Right renal pelvis (tissue), 4 donors: ENCODE measurements at places on chromosomes 12 and 14.
A peak's percentile ranks its signal among the peaks of the same experiment; 100 is the strongest.

DNA sequence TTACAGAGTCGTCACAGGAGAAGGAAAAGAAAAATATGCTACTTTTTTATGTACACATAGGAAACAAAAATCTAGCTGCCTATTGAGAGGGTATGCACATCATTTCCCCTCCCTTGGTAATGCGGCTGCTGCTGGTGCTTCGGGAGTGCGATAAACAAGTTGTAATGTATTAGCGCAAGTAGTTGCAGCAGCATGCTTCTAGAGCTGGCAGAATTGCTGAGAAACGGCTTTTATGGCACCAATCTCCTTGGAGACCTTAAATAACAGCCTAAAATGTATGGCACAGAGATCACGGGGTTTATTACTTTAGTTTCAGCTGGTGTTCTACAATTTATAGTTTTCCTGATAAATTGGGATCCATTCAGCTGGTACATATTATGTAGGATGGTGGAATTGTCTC, 447.6 kb upstream of the TMPO start:
- DNase-seq: no peak

DNA sequence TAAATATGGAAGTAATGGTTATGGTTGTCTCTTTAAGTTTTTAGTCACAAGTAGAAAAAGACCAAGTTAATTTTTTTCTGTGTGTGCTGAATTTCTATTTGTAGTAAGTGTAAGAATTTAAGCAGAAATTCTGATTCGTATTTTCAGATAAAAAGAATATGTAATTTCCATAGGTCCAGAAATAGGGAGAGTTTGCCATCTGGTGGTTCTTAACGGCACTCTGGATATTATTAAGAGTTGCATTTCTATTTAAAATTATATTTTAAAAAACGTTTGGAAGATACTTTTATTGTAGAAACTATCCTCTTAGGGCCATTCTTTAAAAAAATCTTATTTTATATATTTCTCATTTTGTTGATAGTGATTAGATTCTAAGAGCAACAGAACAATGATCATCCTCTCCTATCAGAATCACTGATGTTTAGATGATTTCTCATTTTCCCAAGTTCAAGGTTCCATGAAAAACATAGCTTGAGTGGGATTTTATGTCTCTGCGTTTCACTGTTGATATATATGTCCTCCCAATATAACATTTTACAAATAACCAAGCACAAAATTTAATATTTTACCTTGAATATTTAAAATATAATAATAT, 88.3 kb downstream of the LRRK2 start:
- DNase-seq: peak; percentile 6

- no peak for DNase-seq
Measured at GRCh38 chr14:58061581-58061980, 90.4 kb downstream of the ARMH4 start.

- no peak for DNase-seq
Measured at GRCh38 chr14:68235011-68235410, 415.4 kb downstream of the RAD51B start.

- no peak for DNase-seq
Measured at GRCh38 chr12:70247653-70248199, 4.5 kb downstream of the CNOT2 start.

- DNase-seq: no peak
Measured at GRCh38 chr12:67357376-67358125, 88.4 kb downstream of the CAND1 start.

DNA sequence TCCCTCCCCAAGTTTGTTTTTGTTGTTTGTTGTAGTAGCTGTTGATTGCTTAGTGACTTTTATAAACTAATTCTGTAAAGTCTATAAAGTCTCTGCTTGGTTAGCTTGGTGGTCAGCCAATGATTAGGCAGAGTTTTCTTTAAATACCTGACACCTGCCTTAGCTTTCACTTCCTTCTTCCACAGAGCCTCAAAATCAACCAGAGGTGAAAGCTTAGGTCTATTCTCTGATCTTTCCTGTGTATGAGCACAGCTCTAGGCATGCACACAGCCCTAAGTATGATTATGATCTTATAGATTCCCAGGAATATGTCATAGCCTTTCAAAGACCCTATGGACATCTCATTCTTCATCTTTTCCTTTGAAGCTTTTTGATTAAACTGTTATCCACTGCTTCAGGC, 514.7 kb downstream of the AACS start:
- no peak for DNase-seq

DNA sequence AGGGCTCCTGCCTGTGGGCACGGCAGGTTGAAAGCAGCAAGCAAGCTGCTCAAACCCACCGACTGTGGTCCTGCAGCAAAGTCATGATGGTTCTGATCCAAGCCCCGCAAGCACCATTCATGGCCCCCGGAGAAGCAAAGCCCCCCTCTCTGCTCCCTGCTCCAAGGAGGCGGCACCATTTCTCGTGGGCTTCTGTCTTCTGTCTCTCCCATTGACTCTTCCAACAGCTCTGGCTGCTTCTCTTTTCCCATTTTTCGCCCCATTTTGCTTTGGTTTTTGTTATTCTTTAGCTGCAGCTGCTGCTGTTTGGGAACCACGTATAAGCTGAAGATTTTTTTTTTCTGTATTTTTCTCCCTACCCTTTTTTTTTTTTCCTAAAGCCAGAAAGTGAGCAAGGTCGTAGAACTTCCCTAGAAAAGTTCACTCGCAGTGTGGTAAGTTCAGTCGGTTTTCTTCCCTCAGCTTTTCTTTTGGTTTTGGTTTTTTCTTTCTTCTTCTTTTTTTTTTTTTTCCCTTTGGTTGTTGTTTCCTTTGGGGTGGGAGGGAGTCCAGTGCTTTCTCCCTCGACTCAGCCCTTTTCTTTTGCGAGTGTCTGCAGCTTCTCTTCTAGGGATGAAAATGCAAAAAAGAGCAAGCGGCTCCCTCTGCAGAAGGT, 354.1 kb downstream of the DPF3 start:
- no peak for DNase-seq

- DNase-seq: no peak
Measured at GRCh38 chr14:65637780-65638179, 225.2 kb downstream of the FUT8 start.

DNA sequence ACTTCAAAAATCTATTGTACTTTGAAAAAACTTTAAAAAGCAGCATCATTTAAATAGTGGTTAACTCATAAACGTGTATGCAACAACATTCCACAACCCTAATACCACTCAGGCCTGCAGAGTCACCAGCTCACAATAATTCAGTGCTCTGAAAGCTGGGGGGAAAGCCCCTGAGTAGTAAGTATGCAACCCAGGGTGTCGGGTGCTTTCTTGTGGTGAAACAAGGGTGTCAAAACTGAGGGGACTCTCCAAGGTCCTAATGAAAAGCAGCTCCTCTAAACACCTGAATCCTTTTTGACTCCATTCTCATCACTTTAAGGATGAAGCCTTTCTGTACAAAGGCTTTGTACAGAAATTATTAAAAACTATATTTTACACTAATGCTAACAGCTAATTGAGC, 33.7 kb downstream of the FGFR1OP2 start:
- DNase-seq: no peak

DNA sequence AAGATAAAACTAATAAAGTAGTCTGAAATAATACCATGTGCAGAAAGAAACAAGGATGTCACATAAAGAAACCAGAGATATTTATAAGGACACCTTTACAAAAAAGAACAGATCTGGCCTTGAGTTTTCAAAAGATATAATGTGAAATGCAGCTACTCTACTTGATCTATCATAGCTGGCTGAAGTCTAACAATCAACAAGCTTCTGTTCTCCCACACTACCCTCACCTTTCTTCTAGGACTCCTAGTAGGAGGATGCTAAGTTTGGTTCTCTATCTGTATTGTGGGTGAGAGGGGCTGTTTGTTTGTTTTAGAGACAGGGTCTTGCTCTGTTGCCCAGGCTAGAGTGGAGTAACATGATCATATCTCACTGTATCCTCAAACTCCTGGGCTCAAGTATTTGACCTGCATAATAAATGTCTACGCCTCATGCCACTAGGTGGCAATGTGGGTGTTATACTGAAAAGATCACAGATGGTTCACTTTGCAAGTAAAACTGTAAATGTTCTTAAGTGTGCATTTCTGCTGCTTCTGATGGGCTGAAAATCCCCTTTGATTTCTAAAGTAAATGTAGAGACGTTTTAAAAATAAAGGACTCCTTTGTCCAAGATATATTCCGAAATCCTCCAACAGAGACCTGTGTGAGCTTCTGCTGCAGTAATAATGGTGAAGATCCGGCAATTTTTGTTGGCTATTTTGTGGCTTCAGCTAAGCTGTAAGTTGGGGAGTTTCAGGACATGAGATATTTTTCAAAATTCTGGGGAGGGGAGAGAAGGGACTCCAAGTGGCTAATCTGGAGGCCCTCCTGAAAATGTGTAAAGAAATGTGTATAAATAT, 269.3 kb downstream of the DAD1 start:
- DNase-seq: peak; percentile 47

- DNase-seq: no peak
Measured at GRCh38 chr14:101772770-101773169, 11.3 kb downstream of the PPP2R5C start.

- DNase-seq: no peak
Measured at GRCh38 chr14:77526266-77526665, 27.6 kb upstream of the ISM2 start.

GRCh38 chr14:91873471-91874415, 6.4 kb upstream of the TC2N start:
- DNase-seq: no peak

DNA sequence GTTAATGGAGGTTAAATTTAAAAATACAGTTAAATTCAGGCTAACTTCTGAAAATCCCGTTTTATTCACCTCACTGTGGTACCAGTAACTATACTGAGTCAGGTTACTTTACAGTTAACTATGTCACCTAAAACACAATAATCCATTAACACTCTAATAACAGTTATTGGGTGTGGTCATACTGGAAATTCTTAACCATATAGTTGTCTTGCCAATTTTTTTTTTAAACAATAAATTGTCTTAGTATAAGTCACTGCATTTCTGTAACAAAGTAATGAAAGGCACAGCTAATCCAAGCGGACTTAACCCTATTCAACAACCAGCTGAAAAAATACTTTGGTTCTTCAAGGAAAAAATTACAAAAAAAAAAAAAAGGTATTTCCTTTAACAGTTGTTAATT, 16.2 kb upstream of the PHLDA1 start:
- no peak for DNase-seq

DNA sequence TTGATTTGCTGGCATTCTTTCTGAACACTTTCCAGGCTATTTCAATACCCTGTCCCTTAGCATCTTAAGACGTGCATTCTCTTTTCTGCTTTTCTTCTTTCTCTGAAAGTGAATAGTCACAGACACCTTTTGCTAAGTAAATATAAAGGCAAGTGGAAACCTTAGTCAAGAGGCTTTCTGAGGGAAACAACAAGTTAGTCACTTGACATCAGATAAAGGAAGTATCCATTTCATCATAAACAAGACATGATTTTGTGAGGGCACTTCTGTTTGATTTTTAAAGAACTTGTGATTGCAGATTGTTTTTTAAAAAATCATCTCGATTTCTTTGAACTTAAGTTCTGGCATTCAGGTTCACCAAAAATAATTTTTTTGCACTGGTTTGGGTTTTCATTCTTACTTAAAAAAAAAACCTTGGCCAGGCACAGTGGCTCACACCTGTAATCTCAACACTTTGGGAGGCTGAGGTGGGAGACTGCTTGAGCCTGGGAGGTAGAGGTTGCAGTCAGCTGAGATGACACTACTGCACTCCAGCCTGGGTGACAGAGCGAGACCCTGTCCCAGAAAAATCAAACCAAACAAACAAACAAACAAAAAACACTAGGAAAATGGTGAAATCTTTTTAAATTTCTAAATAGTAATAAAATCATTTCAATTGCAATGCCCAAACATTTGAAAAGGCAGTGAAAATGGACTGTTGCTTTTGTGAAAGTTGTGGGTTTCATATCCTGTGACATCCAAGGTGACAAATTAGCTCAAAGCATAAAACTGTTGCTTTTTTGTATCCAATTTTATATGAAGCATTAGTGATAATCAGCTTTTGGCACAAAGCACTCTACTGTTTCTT, 8.3 kb upstream of the KLHL42 start:
- no peak for DNase-seq

GRCh38 chr12:114340231-114340630, 65.7 kb downstream of the TBX5 start:
- no peak for DNase-seq

DNA sequence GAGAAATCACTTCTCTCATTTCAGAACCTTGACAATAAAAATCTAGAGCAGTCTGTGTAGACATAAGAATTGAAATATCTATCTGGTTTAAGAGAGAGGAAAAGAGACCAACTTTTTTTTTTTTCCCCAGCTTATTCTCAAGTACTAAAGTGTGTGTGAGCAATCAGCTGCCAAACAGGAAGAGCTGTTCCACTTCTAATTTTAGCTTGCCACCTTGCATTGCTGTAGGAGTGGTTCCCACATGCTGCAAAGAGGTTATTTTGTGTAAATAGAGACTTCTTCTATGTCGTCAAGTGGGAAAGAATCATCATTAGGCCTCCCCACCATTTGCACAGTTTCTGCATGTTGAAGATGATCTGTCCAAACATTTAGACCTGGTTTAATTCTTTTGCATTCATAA, 142.6 kb downstream of the NPAS3 start:
- no peak for DNase-seq

- no peak for DNase-seq
Measured at GRCh38 chr14:89232265-89233070, 184.6 kb downstream of the FOXN3 start.

DNA sequence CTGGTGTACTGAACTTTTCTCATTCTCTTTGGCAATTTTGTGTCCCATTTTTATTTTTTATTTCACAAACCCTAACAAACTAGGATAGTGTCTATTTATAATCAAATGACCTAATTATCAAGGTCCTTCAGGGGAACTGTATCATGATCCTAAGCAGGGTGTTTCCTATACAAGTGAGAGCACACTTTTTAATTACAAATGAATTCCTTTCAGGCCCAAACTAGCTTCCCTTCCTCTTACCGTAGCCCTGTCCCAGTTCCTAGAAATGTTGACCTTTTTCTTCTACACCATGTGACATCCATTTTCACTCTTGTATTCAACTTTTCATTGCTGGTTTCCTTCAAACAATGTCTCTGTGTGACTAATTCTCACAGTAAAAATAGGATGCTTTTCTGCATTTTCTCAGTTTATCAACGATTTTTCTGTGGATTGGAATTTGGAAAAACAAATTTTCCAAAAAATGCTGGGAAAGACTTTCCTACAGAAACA, 411.4 kb downstream of the CCDC91 start:
- no peak for DNase-seq

GRCh38 chr14:36264595-36264994, 55.8 kb downstream of the MBIP start:
- DNase-seq: no peak

DNA sequence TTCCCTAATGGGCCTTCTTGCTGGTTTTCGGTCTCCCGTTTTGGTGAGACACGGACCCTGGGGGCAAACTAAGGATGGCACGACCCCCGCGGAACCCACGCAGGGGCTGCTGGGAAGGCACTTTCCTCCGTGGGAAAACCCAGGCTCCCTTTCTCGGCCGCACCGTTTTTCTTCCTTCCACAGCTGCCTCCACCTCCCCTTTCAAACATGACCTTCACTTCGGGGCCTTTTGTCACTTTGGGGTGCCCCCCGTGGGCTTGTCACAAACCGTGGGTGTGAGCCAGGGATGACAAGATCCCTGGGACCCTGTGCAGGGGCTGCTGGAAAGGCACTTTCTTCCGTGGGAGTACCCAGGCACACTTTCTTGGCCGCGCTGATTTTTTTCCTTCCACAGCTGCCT, 268.7 kb downstream of the ALG10 start:
- no peak for DNase-seq
